ENCODE measurements at places on chromosomes 4 and X.

DNA sequence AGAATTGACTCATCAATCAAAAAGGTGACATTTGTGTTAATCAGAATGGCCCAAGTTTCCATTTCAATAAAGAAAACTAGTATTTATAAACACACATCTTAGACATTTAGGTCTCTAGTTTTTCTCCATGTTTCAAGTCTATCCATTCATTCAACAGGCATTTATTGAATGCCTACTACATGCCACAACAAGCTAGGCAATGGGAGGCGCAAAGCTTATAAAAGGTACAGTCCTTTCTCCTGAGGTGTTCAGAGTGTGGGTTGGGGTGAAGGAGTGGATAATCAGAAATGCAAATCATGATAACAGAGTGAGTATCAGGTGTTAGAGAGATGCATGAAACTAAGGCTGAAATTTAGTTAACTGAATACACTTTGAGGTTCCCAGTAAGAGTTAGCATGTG lies 78.0 kb downstream of the HCCS start:
- DNase-seq, result no peak

DNA sequence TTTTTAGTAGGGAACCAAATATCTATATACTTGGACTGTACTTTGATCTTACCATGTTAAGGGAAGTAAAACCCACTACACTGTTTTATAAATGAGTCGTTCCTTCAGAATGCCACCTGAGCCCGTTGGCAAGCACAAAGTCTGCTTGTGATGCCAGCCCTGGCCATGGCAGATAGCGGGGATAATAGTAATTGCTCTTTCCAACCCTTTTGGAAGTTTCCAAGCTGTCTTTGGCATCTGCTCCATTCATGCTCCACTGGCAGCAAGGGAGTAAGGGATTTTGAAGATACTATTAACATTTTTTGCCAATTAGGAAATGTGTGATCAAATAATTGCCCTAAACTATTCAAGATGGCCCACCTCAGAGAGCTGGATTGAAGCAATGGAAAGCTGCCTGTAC lies 689.2 kb upstream of the SLIT2 start:
- no peak for DNase-seq

DNA sequence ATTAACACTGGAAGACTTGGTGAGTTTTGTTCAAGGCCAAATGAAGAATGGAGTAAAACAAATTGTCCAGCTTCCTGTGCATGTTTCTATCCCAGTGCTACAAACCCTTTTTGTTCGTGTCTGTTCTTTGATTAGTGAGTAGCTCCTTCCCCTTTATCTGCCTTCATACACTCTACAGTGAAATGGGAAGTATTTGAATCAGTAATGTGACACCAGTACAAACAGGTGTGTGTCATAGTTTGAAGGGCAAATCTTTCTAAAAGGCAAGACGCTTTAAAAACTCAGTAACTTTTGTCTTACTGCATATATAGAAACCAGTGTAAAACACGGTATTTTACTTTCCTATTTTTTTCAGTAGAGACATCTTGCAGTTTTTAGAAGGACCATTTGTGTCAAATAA lies 5.9 kb downstream of the ARHGEF38 start:
- DNase-seq, result no peak

- DNase-seq, result no peak
These were observed 10.9 kb upstream of the GRPR start for GRCh38 chrX:16112428-16112827.

DNA sequence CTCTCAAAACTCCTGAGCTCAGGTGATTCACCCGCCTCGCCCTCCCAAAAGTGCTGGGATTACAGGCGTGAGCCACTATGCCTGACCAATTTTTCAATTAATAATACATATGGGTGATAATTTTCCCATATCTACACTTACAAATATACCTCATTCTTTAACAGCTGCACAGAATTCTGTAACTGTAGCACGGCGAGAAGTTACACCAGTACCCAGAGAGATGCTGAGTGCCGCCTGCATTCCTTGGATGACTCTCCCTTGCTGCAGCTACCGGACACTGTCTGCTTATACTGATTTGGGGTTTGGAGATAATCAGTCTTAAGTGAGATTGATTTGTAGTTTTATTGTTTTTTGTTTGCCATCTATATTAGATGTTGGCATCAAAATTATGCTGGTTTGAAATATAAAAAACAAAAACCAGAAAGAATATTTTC lies 5.8 kb downstream of the TIFA start:
- no peak for DNase-seq

DNA sequence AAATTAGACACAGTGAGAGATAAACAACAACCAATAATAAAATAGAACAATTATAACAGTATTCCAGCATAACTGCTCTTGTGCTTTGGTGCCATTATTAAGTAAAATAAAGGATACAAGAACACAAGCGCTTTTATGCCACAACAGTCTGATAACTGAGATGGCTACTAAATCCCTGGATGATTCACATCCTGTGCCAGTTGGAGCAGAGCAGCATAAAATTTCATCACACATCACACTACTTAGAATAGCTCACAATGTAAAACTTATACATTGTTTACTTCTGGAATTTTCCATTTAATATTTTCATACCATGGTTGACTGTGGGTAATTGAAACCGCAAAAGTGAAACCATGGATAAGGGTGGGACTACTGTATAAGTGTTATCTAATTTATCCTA lies 399.9 kb upstream of the CNKSR2 start:
- DNase-seq, result no peak

GRCh38 chrX:150854856-150855255 lies 43.6 kb downstream of the CD99L2 start:
- DNase-seq, result no peak

DNA sequence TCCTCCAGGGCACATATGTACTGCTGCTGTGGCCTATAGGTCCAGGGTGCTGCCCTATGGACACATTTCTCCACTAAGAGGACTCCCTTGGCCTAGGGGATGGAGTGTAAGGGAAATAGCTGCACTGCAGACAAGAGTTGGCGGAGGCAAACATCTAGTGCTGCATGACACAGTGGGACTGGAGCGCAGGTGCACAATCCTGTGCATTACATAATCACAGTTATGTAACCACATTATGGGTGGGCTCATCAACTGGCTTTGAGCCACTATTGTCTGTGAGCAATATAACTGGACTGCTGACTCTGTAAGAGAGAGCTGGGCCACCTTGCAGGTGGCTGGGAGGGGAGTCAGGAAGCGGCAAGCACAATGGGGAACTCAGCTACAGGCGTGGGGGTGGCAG lies 3.2 kb upstream of the TIGD2 start:
- no peak for DNase-seq

GRCh38 chr4:120327276-120327675 lies 260.6 kb upstream of the MAD2L1 start:
- no peak for DNase-seq

DNA sequence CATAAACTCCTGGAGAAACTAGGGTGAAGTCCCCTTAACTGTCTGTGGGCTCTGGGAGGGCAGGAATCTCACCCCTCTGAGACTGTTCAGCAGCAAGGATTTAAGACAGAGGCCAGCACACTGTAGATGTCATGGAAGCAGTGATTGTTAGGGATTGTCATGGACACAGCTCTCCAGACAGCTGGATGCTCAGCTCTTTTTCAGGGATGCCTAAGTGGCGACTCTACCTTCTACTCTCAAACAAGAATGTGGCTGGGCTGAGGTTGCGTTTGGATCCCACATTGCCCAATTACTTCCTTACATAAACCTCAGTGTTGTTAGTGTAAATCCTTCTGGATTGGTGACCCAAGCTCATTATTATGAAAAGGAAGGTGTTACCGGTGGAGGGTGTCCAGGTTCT lies 291.9 kb upstream of the VCX3A start:
- no peak for DNase-seq

DNA sequence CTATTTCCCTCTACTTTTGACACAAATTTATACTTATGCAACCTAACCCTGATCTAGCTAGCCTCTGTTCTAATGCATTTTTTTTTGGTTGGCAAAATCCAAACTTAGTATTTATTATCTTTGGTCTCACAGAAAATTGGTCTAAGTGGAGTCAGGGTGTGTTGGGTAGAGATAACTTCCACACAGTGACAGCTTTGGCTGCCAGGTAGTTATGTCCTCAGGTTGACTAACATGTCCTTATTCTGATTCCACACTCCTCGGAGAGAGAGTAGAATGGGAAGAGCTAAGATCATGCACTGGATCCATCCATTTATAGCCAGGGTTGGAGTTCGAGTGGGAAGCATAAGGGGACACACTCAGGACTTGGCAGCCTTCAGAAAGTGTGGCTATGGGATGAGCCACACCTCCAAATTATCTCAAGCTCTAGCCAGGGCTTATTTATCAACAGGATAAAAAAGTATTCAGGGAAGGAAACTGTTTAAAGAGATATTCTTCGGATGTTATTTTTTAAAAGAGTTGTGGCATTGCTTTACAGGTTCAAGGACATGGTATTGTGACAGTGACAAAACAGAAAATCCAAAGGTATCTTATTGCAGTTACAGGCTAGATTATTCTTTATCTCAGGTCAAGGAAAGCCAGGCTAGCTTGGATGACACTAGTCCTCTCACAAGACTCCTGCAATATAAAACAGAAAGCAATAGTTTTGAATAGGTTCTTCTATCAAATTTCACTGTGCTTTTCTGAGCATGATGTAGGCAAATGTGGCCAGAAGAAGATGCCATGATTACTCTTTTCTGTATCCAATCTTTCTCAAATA lies 51.5 kb downstream of the NPY1R start:
- no peak for DNase-seq

- DNase-seq, result no peak
These were observed 145.1 kb upstream of the ARHGEF9 start for GRCh38 chrX:63930140-63930539.

DNA sequence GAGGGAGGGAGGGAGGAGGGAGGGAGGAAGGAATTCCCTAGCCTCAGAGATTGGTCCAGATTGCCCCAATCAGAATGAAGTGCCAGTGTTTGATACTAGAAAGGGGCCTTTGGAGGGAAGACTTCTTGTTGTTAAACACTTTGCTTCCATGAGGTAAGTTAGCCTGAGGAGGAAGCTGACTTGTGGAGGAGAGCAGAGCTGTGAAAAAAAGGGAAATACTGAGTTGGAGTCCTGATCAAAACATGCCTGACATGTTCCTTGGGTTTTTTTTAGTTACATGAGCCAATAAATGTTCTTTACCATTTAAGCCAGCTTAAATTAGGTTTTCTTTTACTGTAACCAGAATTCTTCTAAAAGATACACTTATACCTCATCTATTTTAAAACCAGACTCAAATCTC lies 57.6 kb downstream of the GSX2 start:
- no peak for DNase-seq

DNA sequence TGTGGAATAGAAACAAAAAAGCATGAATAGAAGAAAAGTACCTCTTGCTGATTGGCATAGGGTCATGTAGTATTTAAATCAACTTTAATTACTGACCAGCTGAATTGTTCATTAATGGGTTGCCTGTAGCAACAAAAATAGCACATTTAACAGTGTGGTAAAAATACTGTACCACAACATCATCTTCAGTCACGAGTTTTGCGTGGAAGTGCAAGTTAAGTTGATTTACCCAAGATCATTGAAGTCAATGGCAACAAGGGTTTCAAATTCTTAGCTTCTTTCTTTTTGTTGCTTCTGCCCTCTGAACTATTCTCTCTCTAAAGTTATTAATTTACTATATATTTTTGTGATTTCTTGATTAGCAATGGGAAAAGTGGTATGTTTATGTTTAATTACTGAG lies 526.6 kb downstream of the C4orf33 start:
- no peak for DNase-seq

DNA sequence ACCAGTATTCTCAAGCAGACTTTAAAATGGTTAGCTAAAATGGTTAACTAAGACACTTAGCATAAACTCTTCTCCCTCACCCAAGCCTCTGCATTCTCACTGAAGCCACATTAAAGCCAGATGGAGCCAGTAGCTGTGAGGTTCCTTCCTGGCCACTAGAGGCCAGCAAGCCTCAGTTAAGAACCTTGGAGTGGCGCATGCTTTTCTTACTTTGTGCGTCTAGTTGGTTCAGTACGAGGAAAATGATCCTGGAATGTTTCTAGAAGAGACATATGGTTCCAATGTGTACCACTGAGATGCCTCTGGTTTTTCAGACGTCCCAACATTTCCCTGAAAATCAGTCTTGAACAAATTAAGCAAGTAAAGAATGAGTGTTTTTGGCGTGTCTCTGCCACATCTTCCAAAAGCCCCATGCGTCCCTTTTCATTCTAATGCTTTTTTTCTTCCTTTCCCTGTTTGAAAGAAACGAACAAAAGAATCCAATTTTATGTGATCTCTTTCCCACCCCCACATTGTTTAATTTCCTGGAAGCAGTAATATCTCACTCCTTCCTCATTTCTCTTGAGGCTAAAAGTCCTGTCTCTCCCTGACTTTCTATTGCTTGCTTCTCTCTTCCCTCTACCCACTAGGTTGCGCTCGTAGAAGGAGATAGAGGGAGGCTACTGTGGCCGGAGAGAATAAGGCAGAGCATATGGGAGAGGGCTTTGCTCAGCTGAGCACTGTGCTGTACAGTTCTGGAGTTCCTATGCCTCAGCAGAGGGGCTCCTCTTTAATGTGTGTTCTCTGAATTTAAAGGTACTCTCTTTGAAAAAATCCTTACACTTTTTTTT lies 82.9 kb upstream of the TAB3 start:
- no peak for DNase-seq

DNA sequence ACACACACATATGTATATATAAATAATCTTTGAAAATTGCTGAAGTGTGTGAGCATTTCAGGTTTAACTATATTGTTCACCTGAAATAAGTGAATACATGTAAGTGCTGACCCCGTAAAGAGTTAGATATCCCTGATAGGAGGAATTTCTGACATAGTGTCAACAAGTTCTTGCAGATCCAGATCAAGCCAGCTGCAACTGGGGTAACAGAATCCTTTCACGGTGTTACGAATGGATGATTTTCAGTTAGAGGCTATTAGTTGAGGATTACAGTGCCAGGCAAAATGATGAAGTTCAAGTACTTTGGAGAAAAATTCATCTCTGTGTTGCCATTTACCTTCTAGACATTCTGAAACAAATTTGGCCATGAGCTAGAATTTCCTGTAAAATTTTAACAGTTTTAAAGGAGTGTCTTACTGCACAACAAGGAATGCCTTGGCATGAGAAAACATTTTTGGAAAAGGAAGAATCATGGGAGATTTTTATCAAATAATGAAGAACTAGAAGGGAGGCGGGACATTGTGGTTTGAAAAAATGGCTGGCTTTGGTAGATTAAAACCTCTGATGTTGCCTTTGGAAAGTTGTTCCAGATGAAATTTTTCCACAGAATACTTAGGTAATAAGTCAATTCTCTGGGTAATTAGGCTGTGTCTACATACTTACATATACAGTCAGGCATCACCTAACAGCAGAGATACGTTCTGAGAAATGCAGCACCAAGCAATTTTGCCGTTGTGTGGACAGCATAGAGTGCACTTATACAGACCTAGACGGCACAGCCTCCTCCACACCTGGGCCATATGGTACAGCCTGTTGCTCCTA lies 84.4 kb upstream of the FAT1 start:
- DNase-seq, result no peak

GRCh38 chrX:96405842-96406241 lies 278.8 kb upstream of the DIAPH2 start:
- no peak for DNase-seq

- DNase-seq, result no peak
These were observed 42.8 kb downstream of the CUL4B start for GRCh38 chrX:120517936-120518335.

- DNase-seq, result no peak
These were observed 31.9 kb downstream of the APLN start for GRCh38 chrX:129622757-129623301.

GRCh38 chr4:100977746-100978397 lies 369.5 kb downstream of the PPP3CA start:
- DNase-seq, result no peak

All from sciatic nerve (tissue), 2 donors.